Activated naive CD8-positive, alpha-beta T cell treated with anti-CD3 and anti-CD28 coated beads for 36 hours (primary cell): ENCODE measurements at places on chromosomes 6 and 20.

DNA sequence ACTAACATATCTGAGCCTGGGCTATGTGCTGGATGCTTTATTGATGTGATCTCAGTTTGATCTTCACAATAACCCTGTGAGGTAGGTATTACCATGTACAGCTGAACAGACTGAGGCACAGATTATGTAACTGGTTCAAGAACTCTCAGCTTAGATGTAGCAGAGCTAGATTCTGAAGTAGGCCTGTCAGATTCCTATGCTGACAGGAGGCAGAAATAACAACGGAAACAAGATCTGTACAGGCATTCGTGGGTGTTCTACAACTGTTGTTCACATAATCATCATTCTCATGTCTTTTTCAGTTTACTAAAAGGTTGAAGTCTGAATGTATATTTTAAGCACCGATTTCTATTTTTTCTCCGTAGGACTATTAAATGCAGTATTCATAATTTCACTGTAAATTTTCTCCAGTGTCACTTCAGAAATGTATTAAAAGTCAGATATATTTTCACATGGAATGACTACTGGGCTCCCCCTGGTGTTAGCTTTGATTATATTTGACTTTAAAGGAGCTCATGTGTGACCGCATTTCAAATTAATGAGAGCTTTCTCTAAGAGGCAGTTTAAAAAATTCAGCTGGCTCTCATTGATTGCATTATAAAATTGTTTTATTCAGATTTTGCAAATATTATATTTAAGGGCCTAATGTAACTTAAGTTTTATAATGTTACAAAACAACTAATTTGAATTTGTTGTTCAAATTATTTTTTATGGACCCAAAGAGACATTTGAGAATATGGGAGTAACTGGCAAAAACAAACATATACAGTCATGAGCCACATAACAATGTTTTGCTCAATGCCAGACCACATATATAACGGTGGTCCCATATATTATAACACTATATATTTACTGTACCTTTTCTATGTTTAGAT is 36.4 kb upstream of the SLC17A4 start:
- DNase-seq, result no peak

- DNase-seq, result no peak
These were observed 9.9 kb upstream of the SLC17A3 start for GRCh38 chr6:25883991-25884390.

- DNase-seq, result peak; percentile 59
These were observed at the start of gene KCNK15 for GRCh38 chr20:44745598-44746366. Gene KCNK15 (plus strand): TSS chr20:44745865. CDS start chr20:44745911, 46 bp downstream.

- DNase-seq, result no peak
These were observed 5.5 kb downstream of the CD40 start for GRCh38 chr20:46123482-46124245.

- DNase-seq, result no peak
These were observed 515.2 kb downstream of the MAFB start for GRCh38 chr20:40173872-40174271.
